ENCODE measurements at places on chromosomes 5 and 9.

- DNase-seq = no peak
Measured at GRCh38 chr9:93660352-93661046, 84.1 kb downstream of the PHF2 start.

- no peak for DNase-seq
Measured at GRCh38 chr5:44646016-44646415, 162.7 kb upstream of the MRPS30 start.

DNA sequence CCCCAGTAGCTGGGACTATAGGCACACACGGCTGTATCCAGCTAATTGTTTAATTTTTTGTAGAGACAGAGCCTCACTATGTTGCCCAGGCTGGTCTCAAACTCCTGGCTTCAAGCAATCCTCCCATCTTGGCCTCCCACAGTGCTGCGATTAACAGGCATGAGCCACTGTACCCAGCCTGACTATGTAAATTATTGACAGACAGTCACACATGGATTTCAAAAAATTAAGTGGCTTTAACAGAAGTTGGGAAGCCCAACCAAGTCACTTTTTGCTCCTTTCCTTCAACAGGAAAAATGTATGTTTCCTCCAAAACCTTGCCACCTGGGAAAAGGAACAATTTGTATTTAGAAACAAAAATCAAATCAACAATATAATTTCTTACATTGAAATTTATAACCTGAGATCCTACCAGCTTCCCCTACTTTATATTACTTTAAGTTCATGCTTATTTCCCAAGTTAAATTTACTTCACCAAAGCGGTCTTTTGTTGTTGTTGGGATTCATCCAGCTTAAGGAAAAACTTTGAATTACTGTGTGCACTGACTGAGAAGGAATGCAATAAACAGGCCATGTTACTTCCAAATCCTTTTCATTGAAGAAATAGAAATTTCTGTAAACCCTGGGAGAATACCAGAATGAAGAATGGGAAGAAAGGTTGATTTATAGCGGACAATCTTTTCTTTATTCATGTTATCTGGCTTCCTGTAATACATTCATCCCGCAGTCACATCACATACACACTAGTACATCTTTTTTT, 8.6 kb downstream of the PCA3 start:
- DNase-seq = no peak

- no peak for DNase-seq
Measured at GRCh38 chr5:127101533-127101932, 28.2 kb upstream of the C5orf63 start.

- DNase-seq = no peak
Measured at GRCh38 chr9:134229466-134230091, 65.2 kb upstream of the RNU6ATAC start.

DNA sequence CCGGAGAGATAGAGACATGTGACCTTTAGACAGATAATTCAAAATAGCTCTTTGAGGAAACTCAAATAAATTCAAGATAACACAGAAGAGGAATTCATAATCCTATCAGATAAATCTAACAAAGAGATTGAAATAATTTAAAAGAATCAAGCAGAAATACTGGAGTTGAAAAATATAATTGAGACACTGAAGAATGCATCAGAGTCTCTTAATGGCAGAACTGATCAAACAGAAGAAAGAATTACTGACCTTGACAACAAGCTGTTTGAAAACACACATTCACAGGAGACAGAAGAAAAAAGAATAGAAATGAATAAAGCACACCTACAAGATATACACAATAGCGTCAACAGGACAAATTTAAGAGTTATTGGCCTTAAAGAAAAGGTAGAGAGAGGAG, 40.4 kb upstream of the DEPDC1B start:
- DNase-seq = no peak

- no peak for DNase-seq
Measured at GRCh38 chr9:3807601-3808000, 281.8 kb upstream of the RFX3 start.

DNA sequence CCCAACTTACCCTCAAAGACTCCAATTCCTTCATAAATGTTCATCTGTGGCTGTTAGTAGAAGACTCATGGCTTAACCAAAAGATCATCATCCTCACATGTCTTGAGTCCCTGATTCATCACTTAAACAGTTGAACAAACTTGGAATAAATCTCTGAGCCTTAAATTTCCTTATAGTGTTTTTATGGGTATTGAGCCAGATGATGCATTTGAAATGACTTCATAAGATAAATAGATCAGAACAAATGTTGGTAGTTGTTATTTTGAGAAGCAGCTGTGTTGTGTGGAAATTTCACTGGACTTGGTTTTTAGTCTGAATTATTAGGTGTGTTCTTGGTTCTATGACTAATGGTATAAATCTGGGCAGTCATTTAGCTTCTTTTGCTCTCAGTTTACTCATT, 236.2 kb downstream of the NNT start:
- DNase-seq = no peak

GRCh38 chr5:110909415-110909814, 162.1 kb upstream of the TSLP start:
- DNase-seq = peak; percentile 43

- no peak for DNase-seq
Measured at GRCh38 chr5:111584651-111585050, 72.3 kb upstream of the STARD4 start.

Measured in GM12865 (cell line).